T follicular helper cell (primary cell): ENCODE measurements at places on chromosomes 5 and 9.

- no peak for DNase-seq
These were observed 340.9 kb downstream of the EFNA5 start for GRCh38 chr5:107329850-107330249.

GRCh38 chr5:80399526-80400239, 8.2 kb upstream of the ZFYVE16 start:
- DNase-seq, result no peak

- no peak for DNase-seq
These were observed 904.3 kb upstream of the DMAC1 start for GRCh38 chr9:8703904-8704303.

DNA sequence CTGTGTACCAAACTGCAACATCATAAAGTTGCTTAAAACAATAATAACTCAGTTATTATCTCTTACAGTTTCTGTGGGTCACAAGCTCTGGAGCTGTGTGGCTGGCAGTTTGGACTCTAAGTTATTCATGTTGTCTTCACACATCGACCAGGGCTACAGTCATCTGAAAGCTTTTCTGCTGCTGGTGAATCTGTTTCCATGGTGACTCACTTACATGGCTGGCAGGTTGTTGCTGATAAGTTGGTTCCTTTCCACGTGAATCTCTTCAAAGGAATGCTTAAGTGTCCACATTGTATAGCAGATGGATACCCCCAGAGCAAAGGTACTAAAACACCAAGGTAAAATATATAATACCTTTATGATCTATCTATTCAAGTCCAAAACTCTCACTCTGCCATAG, 44.8 kb upstream of the CYLC2 start:
- DNase-seq, result no peak

GRCh38 chr5:72010430-72010829, 96.8 kb upstream of the MAP1B start:
- no peak for DNase-seq

GRCh38 chr5:61450493-61451279, 118.6 kb downstream of the ZSWIM6 start:
- no peak for DNase-seq

DNA sequence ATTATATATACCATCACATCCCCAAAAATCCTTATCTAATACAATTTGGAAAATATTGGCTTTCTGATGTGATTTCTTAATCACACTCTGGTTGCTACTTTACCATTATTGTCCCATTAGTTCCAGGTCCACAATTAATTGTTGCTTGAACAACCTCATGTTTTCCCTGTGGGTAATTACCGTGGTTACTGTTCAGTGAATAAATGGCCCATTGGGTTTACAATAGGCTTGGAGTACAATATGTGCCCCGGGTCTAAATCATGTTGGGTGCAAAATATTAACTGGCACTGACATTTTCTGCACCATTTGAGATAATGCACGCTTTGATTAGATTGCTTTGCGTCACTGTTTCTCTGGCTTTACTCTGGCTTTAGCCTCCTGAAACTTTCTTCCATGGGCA, 163.7 kb downstream of the GABBR2 start:
- DNase-seq, result no peak

GRCh38 chr5:83846624-83847350, 126.1 kb upstream of the HAPLN1 start:
- no peak for DNase-seq

DNA sequence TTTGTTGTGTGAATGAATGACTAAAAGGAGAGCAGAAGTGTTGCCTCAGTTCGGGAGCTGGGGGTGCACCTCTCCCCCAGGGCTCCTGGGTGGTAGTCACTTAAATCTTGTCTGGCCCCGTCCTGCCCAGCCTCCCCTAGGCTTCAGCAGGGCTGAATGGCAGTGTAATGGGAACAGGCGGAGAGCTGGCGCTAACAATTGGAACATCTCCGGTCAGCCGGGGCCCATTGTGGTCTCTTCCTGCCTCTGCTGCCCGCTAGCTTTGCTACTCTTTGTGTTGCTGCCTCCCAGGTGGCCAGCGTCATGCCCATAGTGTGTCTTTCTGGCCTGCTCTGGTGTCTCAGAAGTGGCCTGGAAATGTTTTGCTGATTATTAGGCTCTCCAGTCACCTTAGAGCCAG, 62.3 kb downstream of the RGS3 start:
- no peak for DNase-seq

DNA sequence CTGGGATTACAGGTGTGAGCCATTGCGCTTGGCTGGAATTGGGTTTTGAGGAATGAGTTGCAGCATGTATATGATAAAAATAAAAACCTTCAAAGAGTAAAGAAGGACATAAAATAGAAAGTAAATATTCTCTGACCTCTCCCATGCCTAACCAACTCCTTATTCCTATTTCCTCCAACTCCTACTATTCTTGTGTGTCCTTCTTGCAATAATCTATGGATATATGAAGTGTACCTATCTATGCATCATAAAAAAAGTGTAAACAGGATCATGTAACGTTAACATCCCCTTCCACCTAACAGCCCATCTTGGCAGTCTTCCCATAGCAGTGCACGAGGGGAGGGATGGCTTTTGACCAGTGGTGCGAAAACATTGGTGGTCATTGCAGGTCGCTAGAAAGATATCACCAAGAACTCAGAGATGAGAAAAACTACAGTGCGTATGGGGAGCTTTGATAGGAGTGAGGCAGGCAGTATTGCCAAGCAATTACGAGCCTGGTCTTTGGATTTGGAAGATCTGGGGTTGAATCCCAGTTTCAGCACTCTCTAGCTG, 69.9 kb downstream of the PPARGC1B start:
- DNase-seq, result no peak

GRCh38 chr9:5832071-5832537, 813 bp downstream of the ERMP1 start:
- no peak for DNase-seq

DNA sequence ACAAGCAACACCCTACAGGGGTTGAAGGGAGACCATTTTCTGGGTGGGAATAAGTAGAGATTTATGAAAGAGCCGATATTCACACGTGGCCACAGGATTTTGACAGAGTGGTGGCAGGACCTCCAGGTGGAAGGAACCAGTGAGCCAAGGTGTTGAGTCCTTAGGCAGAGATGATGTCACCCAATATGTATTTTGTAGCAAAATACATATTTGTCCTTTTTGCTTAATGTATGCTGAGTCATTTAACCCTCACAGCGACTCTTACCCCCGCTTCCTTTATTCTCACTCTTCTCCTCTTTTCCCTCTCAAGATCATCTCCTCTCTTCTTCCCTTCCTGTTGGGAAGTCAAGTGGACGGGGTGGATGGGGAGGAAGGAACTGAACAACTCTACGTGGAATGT, 215.7 kb upstream of the S1PR3 start:
- DNase-seq, result no peak

- no peak for DNase-seq
These were observed 118.8 kb upstream of the PHYKPL start for GRCh38 chr5:178351221-178352034.

DNA sequence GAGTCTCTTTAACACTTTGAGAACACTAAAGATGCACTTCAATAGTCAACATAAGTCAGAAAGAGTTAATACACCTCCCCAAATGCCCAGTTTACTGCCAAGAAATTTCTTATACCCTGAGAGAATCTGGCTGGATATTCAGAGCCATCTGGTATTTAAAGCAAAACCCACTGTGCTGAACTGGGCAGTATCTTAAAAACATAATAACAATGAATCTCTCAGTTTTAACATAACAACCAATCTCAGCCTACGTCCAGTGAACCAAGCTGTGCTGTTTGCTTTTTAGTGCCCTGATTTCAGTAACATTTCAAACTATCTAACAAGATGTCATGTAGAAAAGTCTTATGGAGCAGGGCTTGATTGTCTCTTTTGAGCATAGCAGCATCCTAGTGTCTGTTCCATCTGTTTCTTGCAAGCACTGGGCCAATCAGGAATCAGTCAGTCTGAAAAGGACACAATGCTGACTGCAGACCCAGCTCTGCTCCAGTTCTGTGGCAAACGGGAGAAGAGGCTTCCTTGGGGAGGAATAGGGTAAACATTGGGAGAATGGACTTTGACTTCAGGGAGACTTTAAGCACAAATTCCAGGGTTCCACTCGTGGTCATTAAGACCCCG, 43.6 kb upstream of the FAM81B start:
- DNase-seq, result no peak

DNA sequence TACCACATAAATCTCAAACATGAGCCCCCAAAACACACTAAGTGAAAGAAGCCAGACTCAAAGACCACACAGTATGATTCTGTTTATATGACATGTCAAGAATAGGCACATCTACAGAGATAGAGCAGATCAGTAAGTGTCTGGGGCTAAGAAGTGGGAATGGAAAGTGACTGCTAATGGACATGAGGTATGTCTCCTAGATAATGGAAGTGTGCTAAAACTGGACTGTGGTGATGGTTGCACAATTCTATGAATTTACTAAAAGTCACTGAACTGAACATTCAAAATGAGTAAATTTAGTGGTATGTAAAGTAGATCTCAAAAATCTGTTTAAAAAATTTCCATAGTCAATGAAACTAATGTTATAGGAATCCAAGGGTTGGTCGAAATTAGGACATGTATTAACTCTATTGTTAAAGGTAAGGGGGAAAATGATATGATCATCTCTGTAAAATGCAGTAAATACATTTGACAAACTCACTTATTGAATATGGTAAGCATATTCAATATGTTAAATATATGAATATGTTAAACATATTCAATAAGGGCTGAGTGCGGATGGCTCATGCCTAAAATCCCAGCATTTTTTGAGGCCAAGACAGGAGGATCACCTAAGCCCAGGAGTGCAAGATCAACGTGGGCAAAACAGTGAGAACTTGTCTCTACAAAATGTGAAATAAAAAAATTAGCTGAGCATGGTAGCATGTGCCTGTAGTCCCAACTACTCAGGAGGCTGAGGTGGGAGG, 51.7 kb downstream of the NUP155 start:
- DNase-seq, result no peak

- no peak for DNase-seq
These were observed 23.6 kb upstream of the CEP72 start for GRCh38 chr5:588406-588995.

GRCh38 chr5:76471406-76471805, 68.3 kb downstream of the IQGAP2 start:
- DNase-seq, result no peak

- DNase-seq, result no peak
These were observed 129.2 kb upstream of the ADRA1B start for GRCh38 chr5:159786901-159787691.

DNA sequence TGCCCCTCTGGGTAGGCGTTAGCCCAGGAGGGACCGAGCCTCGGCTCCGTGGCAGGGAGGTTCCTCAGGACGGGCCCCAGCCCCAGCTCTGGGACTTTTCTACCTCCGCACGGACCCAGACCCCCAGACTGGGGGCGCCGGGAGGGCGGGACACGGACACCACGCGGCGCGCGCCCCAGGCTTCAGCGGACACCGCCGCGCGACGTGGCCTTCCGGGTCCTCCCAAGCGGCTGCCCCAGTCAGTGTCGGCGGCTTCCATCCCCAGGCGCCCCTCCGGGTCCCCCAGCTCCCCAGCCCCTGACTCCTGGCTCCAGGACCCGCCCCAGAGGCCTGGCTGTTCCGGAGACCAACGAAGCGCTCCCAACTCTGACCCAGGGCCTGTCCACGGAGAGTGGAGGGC, 3.1 kb downstream of the LCNL1 start:
- DNase-seq, result no peak

DNA sequence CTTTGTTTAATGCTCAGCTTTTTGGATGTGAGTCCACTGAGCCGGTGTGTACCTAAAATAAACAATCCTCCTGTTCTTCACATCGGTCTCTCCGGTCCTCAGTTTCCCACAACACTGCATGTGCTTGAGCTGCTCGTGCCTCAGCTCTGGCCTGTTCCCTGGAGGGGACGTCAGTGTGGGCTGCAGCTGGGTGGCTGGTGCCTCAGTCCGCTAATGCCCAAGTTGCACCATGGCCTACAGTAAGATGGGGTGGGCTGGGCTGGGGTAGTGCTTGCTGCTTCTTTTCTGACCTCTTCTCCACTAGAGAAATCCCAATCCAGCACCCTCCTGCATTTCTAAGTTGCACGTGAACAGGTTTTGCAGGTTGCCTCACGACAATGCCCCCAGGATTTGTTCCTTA, 595 bp upstream of the BTNL9 start:
- DNase-seq, result no peak

DNA sequence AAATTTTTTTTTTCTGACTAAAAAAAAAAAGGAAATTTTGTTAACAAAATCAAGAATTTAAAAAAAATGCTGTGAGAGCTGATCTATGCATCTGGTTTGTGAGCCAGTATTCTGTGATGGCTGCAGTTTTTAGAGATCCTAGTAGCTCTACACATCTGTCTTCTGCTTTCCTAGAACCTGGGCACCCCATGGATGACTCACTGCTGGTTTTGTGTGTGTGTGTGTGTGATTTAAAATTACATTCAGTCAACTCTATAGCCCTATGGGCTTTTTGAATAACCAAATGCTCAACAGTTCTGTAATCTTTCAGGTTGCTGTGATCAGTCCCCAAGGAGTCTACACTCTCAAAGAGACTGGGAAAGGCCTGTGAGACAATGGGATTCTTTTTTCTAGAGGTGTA, 2.5 kb upstream of the PSMD5 start:
- DNase-seq, result no peak

GRCh38 chr5:73921741-73922140, 295.7 kb downstream of the ARHGEF28 start:
- no peak for DNase-seq

DNA sequence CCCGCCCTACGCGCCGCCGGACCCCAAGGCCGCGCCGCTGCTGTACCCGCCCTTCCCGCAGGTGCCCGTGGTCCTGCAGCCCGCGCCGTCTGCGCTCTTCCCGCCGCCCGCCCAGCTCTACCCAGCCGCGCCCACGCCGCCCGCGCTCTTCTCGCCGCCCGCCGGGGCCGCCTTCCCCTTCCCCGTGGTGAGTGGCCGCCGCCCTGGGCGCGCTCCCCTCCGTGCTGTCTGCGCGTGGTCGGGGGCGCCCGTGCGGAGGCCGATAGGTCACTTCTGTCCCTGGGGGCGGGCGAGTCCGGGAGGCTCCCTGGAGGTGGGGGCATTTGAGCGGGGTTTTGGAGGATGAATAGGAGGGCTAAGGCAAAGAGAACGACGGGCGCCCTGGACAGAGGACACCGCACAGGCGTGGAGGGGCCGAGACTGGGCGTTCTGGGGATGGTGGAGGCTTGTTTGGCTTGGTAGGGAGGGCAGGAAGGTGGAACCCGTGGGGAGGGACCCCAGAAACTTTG, 9.6 kb downstream of the PRRT1B start:
- no peak for DNase-seq

- DNase-seq, result no peak
These were observed 48.5 kb upstream of the BNC2 start for GRCh38 chr9:16918920-16919319.

DNA sequence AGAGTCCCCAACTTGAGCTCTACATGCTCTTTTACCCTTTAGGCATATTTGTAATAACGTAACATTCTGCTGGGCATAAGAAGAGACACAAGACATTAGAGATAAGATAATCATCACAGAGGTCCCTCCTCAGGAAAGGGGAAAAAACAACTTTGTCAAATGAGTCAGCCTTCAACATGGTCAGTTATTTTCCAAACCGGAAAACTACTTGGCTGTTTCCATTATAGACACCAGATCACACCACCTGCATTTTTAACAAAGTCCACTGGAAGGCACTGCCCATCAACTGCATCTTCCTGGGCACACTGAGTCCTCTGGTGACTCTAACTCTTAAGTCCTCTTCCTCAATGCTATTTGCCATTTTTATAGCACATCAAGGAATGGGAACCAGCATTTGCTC, 221.8 kb downstream of the FAM114A2 start:
- DNase-seq, result no peak

- DNase-seq, result no peak
These were observed 1384.3 kb upstream of the WWC1 start for GRCh38 chr5:166906991-166907713.
